ENCODE measurements at places on chromosomes 11 and 22.

DNA sequence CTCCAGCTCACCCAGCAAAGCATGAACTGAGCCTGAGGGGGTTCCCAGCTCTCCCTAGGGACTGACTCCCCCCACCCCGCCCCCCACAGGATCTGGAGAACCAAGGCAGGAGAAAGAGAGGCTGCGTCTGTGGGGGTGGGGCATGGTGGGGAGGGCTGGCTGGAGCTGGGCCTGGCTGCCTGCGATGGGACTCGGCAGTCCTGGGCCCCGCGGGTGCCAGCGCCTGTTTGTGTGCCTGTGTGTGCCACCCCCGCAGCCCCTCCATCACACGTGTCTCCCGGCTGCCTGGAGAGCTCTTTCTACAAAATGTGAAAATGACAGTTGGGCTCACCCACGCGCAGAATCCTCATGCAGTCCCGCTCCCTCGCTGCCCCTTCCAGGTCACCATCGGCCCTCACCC lies 46.8 kb downstream of the CACNA1I start:
- DNase-seq = no peak

GRCh38 chr11:60378354-60378753 lies at the start of gene MS4A7:
Gene MS4A7, plus strand, starts transcription at chr11:60378532. Its CDS starts 4,610 bp downstream, at chr11:60383142.
- DNase-seq = no peak

DNA sequence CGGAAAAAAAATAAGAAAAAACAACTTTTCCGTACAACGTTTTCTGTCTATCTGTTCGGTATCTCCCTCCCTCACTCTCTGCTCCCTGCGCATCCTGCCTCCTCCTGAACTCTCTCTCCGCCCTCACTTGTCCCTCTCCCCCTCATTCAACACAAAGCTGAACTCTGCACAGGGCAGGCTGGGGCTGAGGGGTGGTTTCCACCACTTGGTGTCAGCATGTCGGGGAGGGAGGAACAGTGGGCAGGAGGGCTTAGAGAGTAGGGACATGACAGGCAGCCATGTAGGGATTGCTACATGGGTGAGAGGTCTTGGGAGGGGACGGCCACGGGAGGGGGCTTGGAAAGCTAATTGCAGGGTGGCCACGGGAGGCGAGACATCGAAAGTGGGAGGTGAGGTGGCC lies 17.6 kb downstream of the SLC22A12 start:
- no peak for DNase-seq

- no peak for DNase-seq
Measured at GRCh38 chr11:65822776-65823528, 10.8 kb upstream of the SNX32 start.

GRCh38 chr11:70383664-70384565 lies 14.4 kb upstream of the CTTN start:
- no peak for DNase-seq

- no peak for DNase-seq
Measured at GRCh38 chr11:88521799-88522201, 184.3 kb upstream of the CTSC start.

DNA sequence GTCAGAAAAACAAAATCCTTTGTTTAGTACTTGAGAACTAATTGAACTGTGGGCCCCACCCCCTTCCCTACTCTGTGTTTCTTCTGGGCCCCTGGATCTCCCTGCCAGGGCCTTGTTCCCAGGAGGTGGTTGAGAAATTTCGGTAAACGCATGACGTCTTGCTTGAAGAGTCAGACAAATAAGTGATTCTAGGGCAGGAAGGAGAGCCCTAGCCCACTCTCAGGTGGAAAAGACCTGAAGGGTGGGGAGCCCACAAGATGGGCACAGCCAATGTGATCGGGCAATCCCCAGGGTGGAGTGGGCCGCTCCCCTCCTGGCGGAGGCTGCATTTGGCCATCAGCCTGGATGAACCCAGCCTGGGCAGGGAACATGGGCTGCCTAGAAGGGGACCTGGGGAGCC lies 16.8 kb upstream of the P2RY2 start:
- no peak for DNase-seq

- DNase-seq = no peak
Measured at GRCh38 chr11:57179681-57180080, 2.1 kb upstream of the LRRC55 start.

GRCh38 chr11:27200779-27201453 lies 160.3 kb downstream of the BBOX1 start:
- no peak for DNase-seq

DNA sequence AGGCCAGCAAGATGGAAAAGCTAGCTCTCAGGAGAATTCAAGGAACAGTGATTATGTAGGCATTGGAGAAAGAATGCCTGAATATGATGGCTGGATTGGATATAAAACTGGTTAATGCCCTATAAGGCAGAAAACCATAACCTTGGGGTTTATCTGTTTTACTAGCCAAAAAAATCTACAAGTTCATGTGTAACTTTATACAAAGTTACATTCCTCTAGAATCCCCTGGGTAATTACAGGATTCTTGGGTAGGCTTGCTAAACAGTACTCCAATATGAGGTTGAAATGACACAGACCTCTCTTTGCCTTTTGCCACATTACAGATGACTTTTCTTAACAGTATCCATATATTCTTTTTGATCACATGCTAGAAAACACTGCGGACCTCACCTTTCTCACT lies 26.0 kb downstream of the TSPAN18 start:
- no peak for DNase-seq

DNA sequence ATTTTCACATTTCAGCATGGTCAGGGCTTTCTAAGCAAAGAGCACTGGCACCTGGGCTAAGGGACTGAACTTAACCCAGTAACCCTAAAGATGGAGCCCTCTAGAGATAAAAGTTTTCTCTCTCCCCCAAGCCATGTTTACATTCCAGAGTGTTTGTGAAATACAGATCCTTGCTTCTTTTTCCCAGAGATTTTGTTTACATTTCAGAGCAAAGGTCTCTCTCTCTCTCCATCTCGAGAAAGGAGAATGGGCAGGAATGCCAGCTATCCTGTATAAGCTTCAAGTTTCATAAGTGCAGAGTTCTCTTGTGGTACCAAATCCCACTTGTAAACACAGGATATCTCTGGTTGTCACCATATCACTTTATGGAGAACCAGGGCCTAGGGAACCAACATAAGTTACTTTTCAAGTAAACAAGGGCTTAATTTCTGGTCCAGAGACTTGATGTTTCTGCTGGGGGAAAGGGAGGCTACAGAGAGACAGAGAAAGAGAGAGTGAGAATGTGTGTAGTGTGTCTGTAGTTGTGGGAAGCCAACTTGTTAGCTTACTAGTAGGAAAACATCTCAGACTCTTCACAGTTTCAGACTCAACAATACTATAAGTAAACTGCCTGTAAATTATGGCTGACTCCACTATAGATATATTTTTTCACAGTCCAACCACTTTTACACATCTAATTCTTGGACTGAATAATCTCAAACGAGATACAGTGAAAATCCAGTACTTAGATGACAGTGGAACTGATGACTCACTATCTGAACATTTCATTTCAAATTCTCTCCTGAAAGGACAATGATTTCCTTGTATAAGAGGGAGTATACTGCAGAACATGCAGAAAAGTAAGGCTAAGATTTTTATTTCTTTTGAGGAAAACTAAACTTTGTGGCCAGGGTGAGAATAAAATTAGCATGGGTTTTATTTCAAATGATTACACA lies 76.2 kb downstream of the ARHGAP32 start:
- no peak for DNase-seq

DNA sequence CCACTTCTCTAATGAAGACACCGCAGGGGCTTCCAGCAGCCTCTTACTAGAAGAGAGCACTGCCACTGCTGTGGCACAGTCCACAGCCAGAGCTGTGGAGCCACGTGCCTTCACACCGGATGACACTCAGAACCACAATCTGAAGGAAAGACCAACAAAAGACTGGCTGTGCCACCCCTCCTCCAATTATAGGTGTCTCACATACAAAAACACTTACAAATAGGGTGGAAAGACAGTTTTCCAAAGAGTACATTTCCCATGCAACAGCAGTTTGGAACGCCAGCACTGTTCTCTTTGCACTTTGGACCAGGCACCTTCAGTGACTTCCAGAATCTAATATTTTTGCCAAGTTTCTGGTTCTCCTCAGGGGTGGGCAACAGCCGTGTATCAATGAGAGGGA lies 38.0 kb upstream of the SLC25A1 start:
- no peak for DNase-seq

GRCh38 chr11:70303070-70303469 lies 32.6 kb downstream of the PPFIA1 start:
- DNase-seq = no peak

DNA sequence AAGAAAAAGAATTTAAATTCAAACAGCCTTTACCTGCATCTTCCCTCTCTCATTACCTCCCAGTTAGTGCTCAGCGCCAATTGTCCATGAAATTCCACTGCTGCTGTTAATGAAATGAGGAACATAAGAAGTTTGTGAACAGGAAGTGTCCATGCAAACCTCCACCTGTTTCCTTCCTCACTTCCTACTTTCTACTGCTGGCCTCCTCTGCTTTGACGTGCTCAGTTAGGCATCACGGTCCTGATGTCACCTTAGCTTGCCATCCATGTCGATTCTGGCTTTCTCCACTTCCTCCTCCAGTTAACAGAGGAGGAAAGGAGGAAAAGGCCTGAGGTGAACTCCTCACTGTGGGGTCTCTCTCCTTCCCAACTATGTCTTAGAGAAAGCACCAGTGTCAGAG lies 26.9 kb upstream of the HTR3A start:
- DNase-seq = no peak

- DNase-seq = no peak
Measured at GRCh38 chr11:106520146-106520912, 442.9 kb downstream of the AASDHPPT start.

GRCh38 chr11:905952-906351 lies 4.7 kb downstream of the CHID1 start:
- no peak for DNase-seq

- DNase-seq = no peak
Measured at GRCh38 chr11:68436985-68437926, 23.3 kb upstream of the PPP6R3 start.

GRCh38 chr11:29200791-29201562 lies 815.9 kb downstream of the KCNA4 start:
- no peak for DNase-seq

- DNase-seq = no peak
Measured at GRCh38 chr11:90818196-90818745, 595.4 kb upstream of the CHORDC1 start.

DNA sequence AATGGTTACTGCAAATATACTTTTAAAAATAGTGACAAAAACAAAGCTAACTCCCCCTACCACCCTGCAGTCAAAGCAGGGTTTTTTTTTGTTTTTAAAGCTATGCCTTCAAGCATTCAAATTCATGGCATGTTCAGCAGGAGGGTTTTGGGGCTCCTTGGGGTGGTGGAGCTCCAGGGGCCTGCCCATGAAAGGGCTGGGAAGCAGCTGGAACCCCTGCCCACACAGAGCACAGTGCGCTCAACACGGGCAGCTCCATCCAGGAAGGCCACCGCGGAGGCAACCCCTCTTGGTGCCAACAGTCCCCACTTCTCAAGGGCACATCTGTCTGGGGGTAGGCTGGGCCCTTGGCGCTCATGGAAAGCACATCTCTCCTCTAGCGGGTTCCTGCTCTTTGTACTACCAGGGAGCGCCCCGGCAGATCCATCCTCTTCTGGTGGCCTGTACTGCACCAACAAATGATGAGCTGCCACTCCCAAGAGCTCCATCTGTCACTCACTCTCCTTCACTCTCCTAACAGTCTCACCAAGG lies 16.6 kb upstream of the PHLDA2 start:
- DNase-seq = no peak

- no peak for DNase-seq
Measured at GRCh38 chr11:44804449-44805437, 78.0 kb downstream of the TSPAN18 start.

- no peak for DNase-seq
Measured at GRCh38 chr11:47672283-47672730, 29.9 kb upstream of the MTCH2 start.

- DNase-seq = no peak
Measured at GRCh38 chr11:10414659-10415058, 40.4 kb upstream of the AMPD3 start.

DNA sequence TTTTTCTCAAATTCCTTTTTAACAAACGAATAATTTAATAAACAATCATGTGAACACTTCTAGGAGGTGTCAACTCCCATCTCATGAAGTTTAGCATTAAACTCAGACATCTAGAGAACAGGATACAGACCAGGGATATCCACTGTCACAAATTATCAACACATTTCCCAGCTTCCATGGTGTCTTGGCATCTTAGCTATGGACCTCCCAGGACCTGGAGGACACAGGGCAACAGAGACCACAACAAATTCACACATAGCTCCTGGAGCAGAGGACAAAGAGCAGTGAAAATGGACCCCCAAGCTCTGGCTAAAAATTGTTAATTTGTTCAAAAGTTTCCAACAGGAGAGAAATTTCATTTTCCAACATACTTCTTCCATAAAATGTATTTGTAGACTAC lies 102.2 kb downstream of the SGSM3 start:
- no peak for DNase-seq

DNA sequence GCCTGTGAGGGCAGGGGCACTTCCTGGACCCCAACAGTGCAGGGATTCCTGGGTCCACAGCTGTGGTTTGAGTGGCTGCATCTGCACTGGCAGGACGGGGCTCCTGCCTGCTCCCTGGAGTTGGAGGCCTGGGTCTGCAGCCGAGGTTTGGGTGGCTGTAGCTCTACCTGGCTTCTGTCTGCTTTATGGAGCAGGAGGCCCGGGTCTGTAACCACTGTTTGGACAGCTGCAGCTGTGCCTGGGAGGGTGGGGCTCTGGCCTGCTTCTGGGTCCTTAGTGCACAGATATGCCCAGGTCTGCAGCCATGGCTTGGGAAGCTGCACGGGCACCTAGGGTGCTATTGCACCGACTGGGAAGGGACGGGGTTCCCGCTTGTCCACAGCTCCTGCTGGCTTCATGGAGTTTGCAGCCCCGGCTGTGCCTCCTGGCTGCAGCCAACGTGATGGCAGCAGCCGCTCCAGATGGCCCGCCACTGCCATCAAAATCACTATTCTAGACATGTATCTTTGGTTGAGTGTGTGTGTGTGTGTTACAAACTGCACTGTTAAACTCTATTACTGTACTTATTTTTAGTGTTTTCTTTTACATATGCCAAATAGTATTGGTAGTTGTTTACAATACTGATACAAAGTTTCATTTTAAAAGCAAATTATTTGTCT lies 412.3 kb upstream of the KIRREL3 start:
- DNase-seq = no peak

DNA sequence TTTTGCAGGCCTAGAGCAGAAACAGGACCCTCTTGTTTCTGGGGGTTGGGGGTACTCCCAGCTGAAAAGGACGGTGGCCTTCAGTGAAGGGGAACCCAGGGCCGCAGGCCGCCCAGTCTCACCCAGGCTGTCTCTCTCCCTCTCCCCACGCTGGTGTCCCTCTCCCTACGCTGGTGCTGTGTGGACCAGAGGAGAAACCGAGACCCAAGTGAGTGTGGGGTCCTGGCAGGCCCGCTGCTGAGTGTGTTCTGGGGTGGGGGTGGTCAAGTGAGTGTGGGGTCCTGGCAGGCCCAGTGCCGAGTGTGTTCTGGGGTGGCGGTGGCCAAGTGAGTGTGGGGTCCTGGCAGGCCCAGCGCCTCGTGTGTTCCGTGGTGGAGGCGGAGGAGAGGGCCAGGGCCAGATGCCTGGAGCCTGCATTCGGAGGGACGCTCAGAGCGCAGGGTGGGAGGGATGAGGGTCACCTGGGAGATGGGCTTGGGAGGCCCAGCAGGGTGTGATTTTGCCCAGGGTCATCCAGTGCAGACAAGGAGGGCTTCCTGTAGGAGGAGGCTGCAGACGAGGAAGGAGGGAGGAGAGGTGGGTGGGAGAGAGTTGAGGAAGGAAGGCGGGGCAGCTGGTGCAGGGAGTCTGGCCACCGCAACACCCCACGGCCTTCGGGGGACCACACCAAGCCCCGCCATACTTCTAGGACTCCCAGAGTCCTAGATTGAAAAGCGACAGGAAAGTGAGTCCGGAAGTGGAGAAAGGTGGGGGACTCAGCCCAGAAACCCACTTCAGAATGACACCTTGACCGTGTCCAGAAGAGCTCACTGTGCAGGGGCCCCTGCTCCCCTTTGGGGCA lies 10.3 kb downstream of the TNNT3 start:
- no peak for DNase-seq

Data from effector CD4-positive, alpha-beta T cell (primary cell).